Globus pallidus (tissue), 1 donor: ENCODE measurements at places on chromosomes 11 and 22.

DNA sequence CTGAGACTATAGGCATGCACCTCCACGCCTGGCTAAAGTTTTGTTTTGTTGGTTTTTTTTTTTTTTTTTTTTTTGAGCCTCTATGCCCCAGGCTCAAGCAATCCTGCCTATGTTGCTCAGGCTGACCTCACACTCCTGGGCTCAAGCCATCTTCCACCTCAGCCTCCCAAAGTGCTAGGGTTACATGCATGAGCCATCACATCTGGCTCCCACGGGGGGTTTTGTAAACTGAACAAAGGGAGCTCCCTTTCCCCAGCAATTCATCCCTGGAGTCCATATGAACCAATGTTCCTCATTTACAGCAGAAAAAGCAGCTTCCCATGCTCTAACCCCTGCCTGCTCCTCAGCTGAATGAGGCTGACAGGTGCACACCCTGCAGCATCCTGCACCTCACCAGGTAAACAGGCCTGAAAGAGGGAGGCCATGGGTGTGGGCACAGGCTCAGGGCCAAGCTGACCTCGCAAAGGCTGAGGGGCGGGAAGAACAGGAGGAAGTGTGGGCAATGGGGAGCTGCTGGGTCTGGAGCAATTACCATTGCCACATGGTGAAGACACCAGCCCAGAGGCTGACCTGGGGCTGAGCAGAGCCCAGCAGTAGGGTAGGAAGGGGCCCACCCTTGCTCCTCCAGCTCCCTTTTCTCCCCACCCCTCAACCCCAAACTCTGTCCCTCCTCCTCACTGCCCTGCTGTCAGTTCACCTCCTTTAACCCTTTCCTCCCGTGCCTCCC, 58.2 kb downstream of the RBX1 start:
- no peak for DNase-seq

DNA sequence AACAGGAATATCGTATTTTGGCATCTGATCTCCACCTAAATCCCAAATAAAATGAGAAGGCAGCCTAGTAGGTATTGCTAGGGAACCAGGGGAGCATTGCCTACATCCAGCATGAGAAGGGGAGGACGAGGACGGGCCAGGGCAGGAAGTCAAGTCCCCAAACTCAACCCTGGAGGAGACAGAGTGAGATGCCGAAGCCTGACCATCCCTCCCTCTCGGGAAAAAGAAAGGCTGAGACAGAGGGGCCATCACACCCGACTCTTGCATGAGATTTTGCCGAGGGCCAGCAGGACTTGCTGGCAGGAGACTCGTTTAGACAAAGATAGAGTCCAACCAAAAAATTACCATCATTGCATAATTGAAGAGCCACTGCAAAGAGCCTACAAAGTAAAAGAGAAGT, 50.2 kb upstream of the SPATA19 start:
- no peak for DNase-seq

DNA sequence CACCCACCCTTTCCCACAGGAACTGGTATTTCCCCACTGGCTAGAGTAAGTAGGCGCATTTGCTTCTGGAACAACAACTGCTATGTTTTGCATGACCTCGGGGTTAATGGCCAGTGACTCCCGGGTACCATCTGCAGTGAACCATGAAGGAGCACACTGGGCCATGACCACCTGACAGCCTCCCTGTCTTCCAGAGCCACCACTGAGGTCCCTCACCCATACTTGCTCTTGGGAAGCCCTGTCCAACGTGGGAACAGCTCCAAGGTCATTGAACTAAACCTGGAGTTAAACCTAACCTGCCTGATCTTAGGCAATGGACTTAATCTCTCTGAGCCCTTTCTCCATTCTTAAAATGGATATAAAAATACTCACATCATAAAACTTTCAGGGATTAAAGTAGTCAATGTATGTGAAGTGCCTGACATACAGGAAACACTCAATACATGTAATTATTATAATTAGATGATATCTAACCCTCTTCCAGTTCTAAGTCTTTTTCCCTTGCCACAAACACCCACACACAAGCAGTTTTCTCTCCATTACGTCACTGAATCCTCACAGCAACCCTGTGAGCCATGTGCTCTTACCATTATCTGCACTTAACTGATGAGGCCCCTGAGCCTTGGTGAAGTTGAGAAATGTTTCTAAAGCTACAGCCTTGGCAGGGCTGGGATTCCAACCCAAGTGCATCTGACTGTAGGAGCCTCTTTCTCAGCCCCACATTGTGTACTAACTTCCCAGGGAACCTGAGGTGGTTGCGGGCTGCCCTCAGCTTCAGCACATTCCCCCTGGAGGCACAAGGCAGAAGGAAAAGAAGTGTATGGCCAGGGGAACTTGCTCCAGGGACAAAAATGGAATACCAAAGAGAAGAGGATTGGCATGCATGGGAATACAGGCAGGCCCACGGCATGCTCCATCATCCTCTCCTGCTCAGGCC, 74.5 kb upstream of the NCAM1 start:
- DNase-seq: no peak

- DNase-seq: no peak
Measured at GRCh38 chr11:62775646-62776045, 4.5 kb downstream of the TAF6L start.

GRCh38 chr11:69682681-69683326, 7.7 kb upstream of the LTO1 start:
- DNase-seq: no peak

DNA sequence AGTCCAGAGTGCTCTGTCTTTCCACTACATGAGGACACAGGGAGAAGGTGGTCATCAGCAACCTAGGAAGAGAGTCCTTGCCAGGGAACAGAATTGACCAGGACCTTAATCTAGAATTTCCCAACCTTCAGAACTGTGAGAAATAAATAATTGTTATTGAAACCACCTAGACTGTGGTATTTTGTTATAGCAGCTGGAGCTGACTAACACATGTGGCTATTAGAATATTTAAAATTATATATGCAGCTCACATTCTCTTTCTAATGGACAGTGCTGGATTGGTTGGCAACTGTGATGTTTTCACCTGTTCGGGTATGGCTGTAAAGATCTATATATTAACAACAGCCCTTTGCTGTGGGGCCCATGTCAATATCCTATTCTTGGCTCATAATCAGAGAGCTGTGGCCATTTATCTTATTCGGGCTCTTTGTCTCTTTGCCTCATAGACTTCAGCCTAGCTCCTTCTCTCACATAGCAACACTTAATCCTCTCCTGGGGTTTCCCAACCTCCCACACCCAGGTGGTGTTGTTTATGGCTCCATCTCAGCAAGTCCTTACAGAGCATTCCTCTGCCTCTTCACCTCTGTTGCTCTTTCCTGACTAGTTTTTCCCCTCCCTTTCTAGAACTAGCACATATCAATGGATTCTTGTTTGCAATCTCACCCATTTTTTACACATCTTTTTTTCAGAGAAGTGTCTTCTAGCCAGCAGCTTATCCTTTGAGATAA, 46.4 kb upstream of the AMOTL1 start:
- DNase-seq: no peak

DNA sequence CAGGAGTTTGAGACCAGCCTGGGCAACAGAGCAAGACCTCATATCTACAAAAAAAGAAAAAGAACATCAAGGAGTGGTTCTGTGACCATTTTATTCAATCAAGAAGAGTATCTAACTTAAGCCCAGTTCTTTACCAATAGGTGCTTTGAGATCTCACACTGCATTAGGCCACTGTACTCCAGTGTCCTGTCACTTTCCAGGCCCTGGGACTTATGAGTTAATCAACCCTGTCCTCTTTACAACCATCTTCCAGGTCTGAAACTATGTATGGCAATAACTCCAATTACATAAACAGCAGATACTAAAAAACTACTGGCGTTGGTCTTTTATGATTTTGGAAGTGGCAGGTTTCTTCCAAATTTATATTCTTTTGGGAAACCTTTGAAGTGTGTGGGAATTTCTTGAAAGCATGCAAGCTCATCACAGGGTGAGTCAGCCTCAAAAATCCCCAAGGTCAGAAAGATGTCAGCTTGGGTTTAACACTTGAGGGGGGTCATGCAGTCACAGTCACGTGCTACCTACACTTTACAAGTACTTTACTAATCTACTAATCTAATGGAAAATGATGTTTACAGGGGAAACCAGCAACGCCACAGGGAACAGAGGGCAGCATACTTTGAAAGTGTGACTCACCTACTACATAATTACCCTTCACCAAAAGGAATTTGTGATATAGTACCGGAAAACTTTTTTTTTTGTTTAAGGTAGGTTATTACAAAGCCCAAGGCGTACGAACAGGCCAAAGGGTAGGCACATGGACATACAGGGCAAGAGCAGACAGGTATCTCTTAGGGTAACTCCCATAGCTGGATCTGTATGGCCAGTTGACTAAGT, 15.6 kb downstream of the PISD start:
- no peak for DNase-seq

GRCh38 chr11:113019711-113020110, 58.5 kb downstream of the NCAM1 start:
- DNase-seq: no peak

- no peak for DNase-seq
Measured at GRCh38 chr11:9862981-9863380, 199.1 kb downstream of the SWAP70 start.
